BJ (cell line): ENCODE measurements at places on chromosomes 6 and 20.

DNA sequence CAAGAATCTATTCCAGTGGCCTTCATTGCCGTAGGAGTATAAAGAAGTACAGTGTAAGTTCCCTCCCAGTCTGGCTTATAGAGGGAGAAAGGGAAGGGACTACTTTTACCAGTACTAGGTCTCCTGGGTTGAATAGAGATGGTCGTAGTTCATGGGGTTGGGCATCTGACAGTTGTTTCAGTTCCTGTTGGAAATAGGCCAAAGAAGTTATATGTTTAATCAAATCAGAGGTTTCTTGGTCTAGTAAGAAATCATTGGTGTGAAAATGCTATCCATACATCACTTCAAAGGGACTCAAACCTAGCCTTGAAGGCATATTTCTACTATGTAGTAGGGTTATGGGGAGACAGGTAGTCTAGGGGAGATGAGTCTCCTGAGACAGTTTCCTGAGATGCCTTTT lies 45.6 kb upstream of the MAN1A1 start:
- DNase-seq, result no peak

DNA sequence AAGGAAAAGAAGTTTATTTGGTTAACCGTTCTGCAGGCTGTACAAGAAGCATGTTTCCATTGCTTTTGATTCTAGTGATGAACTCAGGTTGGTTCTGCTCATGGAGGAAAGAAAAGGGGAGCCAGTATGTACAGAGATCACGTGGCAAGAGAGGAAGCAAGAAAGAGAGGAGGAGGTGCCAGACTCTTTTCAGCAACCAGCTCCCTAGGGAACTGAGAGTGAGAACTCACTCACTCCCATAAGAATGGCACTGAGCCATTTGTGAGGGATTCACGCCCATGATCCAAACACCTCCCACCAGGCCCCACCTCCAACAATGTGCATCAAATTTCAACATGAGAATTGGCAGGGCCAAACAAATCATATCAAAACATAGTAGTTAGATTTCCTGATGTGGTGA lies 649.1 kb downstream of the EPM2A start:
- DNase-seq, result no peak

GRCh38 chr6:79335133-79335674 lies 100.7 kb upstream of the HMGN3 start:
- DNase-seq, result no peak

GRCh38 chr6:142265476-142265875 lies 36.3 kb upstream of the ADGRG6 start:
- no peak for DNase-seq

GRCh38 chr6:32082478-32082877 lies 26.7 kb downstream of the TNXB start:
- no peak for DNase-seq

DNA sequence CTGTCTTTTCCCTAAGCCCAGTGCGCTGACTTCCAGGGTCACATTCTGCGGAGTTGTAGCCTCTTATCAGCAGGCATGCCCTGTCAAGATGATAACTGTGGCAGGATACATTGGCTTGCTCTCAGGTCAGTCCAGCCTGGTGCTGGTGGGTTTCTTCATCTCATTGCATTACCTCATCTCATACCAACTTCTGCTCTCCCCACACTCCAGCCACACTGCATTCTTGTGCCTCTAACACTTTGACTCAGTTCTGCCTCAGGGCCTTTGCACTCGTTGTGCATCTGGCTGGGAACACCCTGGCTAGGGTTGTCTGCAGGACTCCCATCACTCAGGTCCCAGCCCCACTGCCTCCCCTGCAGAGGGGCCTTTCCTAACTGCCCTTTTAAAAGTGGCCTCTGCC lies 110.3 kb upstream of the BACH2 start:
- DNase-seq, result no peak
